ENCODE measurements at places on chromosomes 11 and 22.

GRCh38 chr11:68335683-68336082 is 23.3 kb downstream of the LRP5 start:
- H3K27ac ChIP-seq, result no peak overlapping the region
- H3K4me1 ChIP-seq, result peaks cover 19% of the 10 kb centered on the region
- no peaks in the 10 kb centered on the region for H3K36me3 ChIP-seq
- DNase-seq, result no peak
- H3K27me3 ChIP-seq, result no peaks in the 10 kb centered on the region

- DNase-seq, result no peak
- no peaks in the 10 kb centered on the region for H3K36me3 ChIP-seq
- no peak overlapping the region for H3K4me3 ChIP-seq
- H3K27me3 ChIP-seq, result no peaks in the 10 kb centered on the region
- H3K4me1 ChIP-seq, result no peaks in the 10 kb centered on the region
Observed at GRCh38 chr11:92920331-92920730, 49.1 kb upstream of the MTNR1B start.

DNA sequence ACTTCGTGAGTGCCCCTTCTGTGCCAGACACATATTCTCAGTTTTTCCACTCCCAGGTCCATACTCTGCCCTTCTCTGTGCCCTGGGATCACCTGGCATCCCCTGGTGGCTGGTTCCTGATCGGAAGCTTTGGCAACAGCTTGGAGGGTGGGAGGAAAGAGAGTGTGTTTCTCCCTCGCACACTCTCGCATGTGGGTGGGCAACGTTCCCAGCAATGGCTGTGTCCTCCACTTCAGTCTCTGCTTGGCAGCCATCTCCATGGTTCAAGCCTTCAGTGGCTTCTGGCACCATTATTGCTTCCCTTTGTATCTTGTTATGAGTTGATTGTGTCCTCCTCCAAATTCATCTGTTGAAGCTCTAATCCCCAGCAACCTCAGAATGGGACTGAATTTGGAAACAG is 342.7 kb upstream of the SYN3 start:
- peaks cover 2% of the 10 kb centered on the region for H3K4me1 ChIP-seq
- no peak for DNase-seq
- no peak overlapping the region for H3K27ac ChIP-seq
- H3K4me3 ChIP-seq, result no peak overlapping the region

GRCh38 chr11:129695571-129696308 is 119.9 kb upstream of the TMEM45B start:
- peak; percentile 38 for DNase-seq
- no peak overlapping the region for H3K27ac ChIP-seq
- H3K4me3 ChIP-seq, result peak overlapping the region; percentile 63
- H3K27me3 ChIP-seq, result peaks cover 11% of the 10 kb centered on the region
- peaks cover 3% of the 10 kb centered on the region for H3K4me1 ChIP-seq

GRCh38 chr11:134342572-134343340 is 11.0 kb downstream of the GLB1L2 start:
- H3K4me3 ChIP-seq, result no peak overlapping the region
- no peak overlapping the region for H3K27ac ChIP-seq
- no peaks in the 10 kb centered on the region for H3K36me3 ChIP-seq
- H3K4me1 ChIP-seq, result no peaks in the 10 kb centered on the region

DNA sequence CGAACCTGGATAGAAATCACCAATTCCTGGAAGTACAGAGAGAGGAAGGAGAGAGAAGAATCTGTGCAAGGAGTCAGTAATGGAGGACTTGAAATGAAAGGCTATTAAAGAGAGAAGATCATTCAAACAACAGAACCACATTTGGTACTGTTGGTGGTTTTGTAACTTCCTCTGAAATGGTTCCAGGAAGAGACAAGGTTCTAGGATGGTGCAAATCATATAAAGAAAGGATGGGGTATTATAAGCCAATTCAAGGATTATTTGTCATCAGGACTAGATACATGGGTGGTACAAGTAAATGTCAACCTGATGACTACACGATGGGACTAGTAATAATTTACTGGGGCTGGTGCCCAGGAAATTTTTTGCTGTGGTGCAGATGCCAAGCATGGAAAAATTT is 28.9 kb upstream of the TMA7B start:
- no peak for DNase-seq
- H3K27ac ChIP-seq, result no peak overlapping the region
- H3K27me3 ChIP-seq, result no peaks in the 10 kb centered on the region

- peaks cover 2% of the 10 kb centered on the region for H3K4me1 ChIP-seq
- no peak for DNase-seq
- peaks cover 18% of the 10 kb centered on the region for H3K27me3 ChIP-seq
- peak overlapping the region; percentile 11 for H3K4me3 ChIP-seq
Observed at GRCh38 chr11:123261345-123262106, 66.5 kb upstream of the CLMP start.

DNA sequence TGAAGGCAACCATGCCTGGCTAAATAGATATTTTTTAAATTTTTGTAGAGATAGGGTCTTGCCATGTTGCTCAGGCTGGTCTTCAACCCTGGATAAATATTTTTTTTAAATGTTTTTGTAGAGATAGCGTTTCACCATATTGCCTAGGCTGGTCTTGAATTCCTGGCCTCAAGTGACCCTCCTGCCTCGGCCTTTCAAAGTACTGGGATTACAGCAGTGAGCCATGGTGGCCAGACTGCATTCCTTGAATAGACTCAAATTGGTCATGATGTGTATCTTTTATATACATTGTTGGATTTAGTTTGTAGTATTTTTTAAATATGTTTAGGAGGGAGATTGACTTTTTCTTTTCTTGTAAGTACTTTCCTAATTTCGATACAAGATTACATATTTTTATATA is 325.7 kb upstream of the C11orf87 start:
- H3K4me3 ChIP-seq, result no peak overlapping the region
- no peak overlapping the region for H3K27ac ChIP-seq
- DNase-seq, result no peak
- no peaks in the 10 kb centered on the region for H3K4me1 ChIP-seq
- H3K27me3 ChIP-seq, result peaks cover 2% of the 10 kb centered on the region
- no peaks in the 10 kb centered on the region for H3K36me3 ChIP-seq

DNA sequence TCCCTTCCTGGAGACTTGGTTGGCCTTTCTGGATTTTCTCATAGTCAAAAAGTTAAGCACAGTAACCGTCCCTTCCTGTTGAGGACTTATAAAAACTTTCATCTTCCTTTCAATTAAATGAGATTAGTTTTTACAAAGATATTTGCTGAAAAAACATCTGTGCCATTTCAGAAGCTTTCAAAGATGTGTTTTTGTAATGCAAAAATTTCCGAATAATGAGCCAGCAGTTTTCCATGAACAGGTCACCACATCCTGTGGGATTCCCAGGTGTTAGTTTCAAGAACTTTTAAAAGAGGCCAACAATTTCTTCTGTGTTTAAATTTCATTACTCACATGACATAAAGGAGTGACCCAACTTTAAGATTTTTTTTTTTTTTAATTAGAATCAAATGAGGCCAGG is 18.0 kb downstream of the NUP50 start:
- H3K4me1 ChIP-seq, result no peaks in the 10 kb centered on the region
- no peak for DNase-seq
- H3K36me3 ChIP-seq, result peaks cover 20% of the 10 kb centered on the region
- H3K27me3 ChIP-seq, result no peaks in the 10 kb centered on the region

DNA sequence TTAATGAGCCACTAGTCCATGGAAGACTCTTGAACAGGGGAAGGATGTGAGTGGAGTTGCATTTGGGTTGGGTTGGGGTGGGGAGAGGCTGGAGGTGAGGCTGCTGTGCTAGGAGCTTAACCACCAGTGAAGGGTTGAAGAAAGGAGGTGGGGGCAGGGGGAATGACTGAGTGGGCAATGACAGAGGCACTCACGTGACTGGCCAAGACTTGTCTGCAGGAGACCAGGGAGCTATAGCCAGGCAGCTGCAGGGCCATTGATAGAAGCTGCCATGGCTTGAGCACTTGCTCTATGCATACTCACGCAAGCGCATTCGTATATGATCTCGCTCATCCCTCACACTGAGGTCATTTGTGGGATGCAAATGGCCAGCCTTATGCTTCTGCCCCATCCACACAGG is 4.0 kb downstream of the LMO2 start:
- no peaks in the 10 kb centered on the region for H3K27me3 ChIP-seq
- peaks cover 13% of the 10 kb centered on the region for H3K4me1 ChIP-seq
- DNase-seq, result no peak
- no peak overlapping the region for H3K4me3 ChIP-seq
- no peaks in the 10 kb centered on the region for H3K36me3 ChIP-seq

GRCh38 chr11:107744736-107745135 is 32.9 kb upstream of the SLN start:
- no peaks in the 10 kb centered on the region for H3K36me3 ChIP-seq
- H3K4me1 ChIP-seq, result no peaks in the 10 kb centered on the region
- H3K27me3 ChIP-seq, result peaks cover 6% of the 10 kb centered on the region
- H3K27ac ChIP-seq, result no peak overlapping the region

GRCh38 chr11:8288824-8289491 is 25.3 kb upstream of the LMO1 start:
- peaks cover 11% of the 10 kb centered on the region for H3K27me3 ChIP-seq
- no peaks in the 10 kb centered on the region for H3K36me3 ChIP-seq
- no peak overlapping the region for H3K27ac ChIP-seq

- no peaks in the 10 kb centered on the region for H3K4me1 ChIP-seq
- no peak overlapping the region for H3K27ac ChIP-seq
- DNase-seq, result no peak
- no peaks in the 10 kb centered on the region for H3K36me3 ChIP-seq
Observed at GRCh38 chr11:86706338-86707131, 34.1 kb upstream of the ME3 start.

DNA sequence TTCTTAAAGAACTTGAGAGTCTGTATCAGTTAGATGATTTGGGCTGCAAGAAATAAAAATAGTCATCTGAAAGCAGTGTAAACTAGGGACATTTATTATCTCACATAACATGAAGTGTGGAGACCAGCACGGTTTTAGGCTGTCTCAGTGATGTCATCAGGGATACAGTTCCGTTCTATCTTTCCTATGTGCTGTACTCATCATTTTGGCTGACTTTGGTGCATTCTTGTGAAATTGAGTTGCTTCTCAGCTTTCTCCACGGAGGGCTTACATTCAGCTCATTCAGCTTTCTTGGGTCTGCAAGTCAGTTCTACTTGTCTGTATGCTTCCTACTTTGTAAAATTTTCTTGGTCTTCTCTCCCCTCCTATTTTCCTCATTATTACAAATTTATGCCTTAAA is 51.8 kb upstream of the LIN7C start:
- H3K27me3 ChIP-seq, result peaks cover 3% of the 10 kb centered on the region
- no peak overlapping the region for H3K4me3 ChIP-seq
- no peaks in the 10 kb centered on the region for H3K36me3 ChIP-seq
- no peak for DNase-seq
- H3K4me1 ChIP-seq, result no peaks in the 10 kb centered on the region
- no peak overlapping the region for H3K27ac ChIP-seq

GRCh38 chr11:20415432-20415831 is 27.9 kb downstream of the PRMT3 start:
- no peak overlapping the region for H3K27ac ChIP-seq
- no peaks in the 10 kb centered on the region for H3K27me3 ChIP-seq
- no peak for DNase-seq

DNA sequence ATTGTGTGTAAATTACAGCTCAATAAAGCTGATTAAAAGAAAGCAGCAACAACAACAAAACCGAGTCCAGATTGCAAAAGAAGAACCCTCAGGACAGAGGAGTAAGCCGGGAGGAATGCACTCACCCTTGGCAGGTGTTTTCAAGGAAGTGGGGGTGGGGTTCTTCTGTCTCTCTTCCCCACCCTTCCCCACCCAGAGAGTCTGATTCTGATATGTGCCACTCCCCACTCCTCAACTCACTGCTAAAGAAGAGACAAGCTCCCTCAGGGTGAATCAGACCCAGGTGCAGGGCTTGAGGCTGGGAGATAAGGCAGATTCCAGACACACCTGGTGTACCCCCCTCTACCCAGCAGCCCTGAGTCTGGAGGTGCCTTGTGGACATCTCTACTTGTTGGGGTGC is 38.4 kb upstream of the PHF21A start:
- no peak for DNase-seq
- no peak overlapping the region for H3K4me3 ChIP-seq
- peaks cover 3% of the 10 kb centered on the region for H3K4me1 ChIP-seq
- no peaks in the 10 kb centered on the region for H3K36me3 ChIP-seq

GRCh38 chr11:79400717-79401330 is 40.0 kb downstream of the TENM4 start:
- H3K27me3 ChIP-seq, result peaks cover 7% of the 10 kb centered on the region
- no peak overlapping the region for H3K27ac ChIP-seq
- H3K4me1 ChIP-seq, result peaks cover 2% of the 10 kb centered on the region
- H3K36me3 ChIP-seq, result peaks cover 3% of the 10 kb centered on the region
- H3K4me3 ChIP-seq, result no peak overlapping the region

- peaks cover 6% of the 10 kb centered on the region for H3K27me3 ChIP-seq
- H3K36me3 ChIP-seq, result no peaks in the 10 kb centered on the region
- H3K4me1 ChIP-seq, result no peaks in the 10 kb centered on the region
- DNase-seq, result no peak
Observed at GRCh38 chr11:105856954-105857353, 165.1 kb downstream of the MSANTD4 start.

DNA sequence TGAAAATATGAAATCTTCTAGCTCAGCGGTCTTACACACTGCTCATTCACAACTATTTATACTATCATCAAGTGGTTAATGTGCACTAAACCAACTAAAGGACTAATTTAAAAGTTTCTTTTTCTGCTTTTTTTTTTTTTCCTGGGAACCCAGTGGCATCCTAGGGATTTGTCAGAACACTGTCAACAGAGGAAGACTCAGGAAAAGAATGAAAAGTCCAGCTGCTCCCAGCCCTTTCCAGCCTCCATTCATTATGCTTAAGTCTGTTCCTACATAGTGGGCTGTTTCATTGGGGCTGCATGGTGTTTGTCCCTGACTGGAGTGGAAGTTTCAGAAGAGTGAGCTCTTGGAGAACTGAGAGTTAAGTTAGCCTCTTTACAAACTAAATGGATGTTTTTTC is 391.1 kb downstream of the AASDHPPT start:
- H3K4me1 ChIP-seq, result no peaks in the 10 kb centered on the region
- no peaks in the 10 kb centered on the region for H3K27me3 ChIP-seq
- H3K27ac ChIP-seq, result no peak overlapping the region
- no peak for DNase-seq
- H3K36me3 ChIP-seq, result no peaks in the 10 kb centered on the region

- no peaks in the 10 kb centered on the region for H3K4me1 ChIP-seq
- peaks cover 2% of the 10 kb centered on the region for H3K27me3 ChIP-seq
- DNase-seq, result no peak
- no peak overlapping the region for H3K4me3 ChIP-seq
- no peaks in the 10 kb centered on the region for H3K36me3 ChIP-seq
- H3K27ac ChIP-seq, result no peak overlapping the region
Observed at GRCh38 chr11:44266056-44266780, 43.7 kb downstream of the ALX4 start.

GRCh38 chr11:84300092-84300491 is 1013.9 kb upstream of the CCDC90B start:
- H3K4me3 ChIP-seq, result no peak overlapping the region
- H3K36me3 ChIP-seq, result no peaks in the 10 kb centered on the region
- H3K27me3 ChIP-seq, result no peaks in the 10 kb centered on the region
- H3K4me1 ChIP-seq, result no peaks in the 10 kb centered on the region
- no peak overlapping the region for H3K27ac ChIP-seq

DNA sequence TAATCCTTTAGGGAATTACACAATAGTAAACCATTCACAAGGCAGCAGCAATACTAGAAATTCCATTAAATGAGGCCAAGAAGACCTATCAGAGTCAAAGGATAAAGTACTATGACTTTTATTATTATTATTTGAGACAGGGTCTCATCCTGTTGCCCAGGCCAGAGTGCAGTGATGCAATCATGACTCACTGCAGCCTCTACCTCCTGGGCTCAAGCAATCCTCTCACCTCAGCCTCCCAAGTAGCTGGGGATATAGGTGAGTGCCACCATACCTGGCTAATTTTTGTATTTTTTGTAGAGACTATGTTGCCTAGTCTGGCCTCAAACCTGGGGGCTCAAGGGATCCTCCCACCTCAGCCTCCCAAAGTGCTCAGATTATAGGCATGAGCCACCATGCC is 51.8 kb downstream of the TTC28 start:
- no peaks in the 10 kb centered on the region for H3K4me1 ChIP-seq
- no peak overlapping the region for H3K27ac ChIP-seq
- H3K4me3 ChIP-seq, result no peak overlapping the region
- H3K36me3 ChIP-seq, result no peaks in the 10 kb centered on the region

All from memory B cell (primary cell).